Prostate gland (tissue), 2 donors: ENCODE measurements at places on chromosomes 2 and 18. TPM values are rescaled to one million over a fixed set of nuclear protein-coding genes. Genes with fewer than 3 reads are reported as not detected.
A peak's percentile ranks its signal among the peaks of the same experiment; 100 is the strongest.

Gene MAL
- 3.1 TPM for total RNA-seq

Gene LYPD6
- 5.1 TPM for total RNA-seq

DNA sequence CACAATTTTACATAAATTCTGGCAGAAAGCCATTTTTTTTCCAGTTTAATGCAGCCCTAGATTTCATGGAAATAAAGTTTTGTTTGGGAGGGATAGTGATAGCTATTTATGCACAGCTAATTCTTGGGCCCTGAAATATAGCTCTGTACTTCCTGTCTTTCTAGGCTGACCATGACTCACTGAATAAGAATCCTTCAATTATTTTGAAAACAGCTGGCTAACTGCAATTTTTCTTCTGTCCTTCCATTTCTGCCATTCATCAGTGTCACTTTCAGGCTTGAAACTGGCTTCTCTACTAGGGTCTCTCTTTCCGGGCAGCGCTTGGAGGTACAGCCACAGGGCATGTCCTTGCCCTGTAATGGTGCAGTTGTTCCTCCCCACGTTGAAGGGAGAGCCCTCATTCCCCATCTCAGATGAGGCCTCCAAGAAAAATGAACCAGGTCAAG, 97.1 kb upstream of the TMEM178A start:
- no peaks in the 10 kb centered on the region for H3K27me3 ChIP-seq
- no peak for DNase-seq
- H3K27ac ChIP-seq = peak overlapping the region; percentile 52
- no peaks in the 10 kb centered on the region for H3K36me3 ChIP-seq
- H3K4me1 ChIP-seq = peaks cover 10% of the 10 kb centered on the region
- H3K4me3 ChIP-seq = no peak overlapping the region

GRCh38 chr2:84041506-84041905, 417.6 kb downstream of the SUCLG1 start:
- H3K4me1 ChIP-seq = no peaks in the 10 kb centered on the region
- no peak overlapping the region for H3K27ac ChIP-seq
- no peaks in the 10 kb centered on the region for H3K36me3 ChIP-seq
- H3K4me3 ChIP-seq = no peak overlapping the region
- H3K27me3 ChIP-seq = no peaks in the 10 kb centered on the region

GRCh38 chr2:45575881-45576280, 35.2 kb downstream of the SRBD1 start:
- H3K27me3 ChIP-seq = no peaks in the 10 kb centered on the region
- no peaks in the 10 kb centered on the region for H3K36me3 ChIP-seq
- no peak overlapping the region for H3K27ac ChIP-seq
- no peak overlapping the region for H3K4me3 ChIP-seq

DNA sequence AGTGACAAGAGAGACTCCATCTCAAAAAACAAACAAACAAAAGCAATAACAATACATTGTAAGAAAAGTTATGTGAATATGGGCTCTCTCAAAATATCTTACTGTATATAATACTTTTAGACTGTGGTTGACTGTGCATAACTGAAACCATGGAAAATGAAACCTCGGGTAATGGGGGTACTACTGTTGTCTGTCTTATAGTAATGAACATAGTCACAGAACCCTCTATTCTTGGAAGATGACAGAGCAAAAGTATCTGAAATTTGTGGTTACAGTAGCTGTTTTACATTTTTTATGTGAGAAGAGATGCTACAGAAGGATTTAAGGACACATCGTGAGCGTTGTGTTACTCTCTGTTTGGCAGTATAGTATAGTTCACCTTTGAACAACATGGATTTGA, 60.5 kb downstream of the MAP4K4 start:
- H3K4me1 ChIP-seq = peaks cover 5% of the 10 kb centered on the region
- DNase-seq = no peak
- H3K27me3 ChIP-seq = no peaks in the 10 kb centered on the region
- H3K36me3 ChIP-seq = no peaks in the 10 kb centered on the region
- H3K27ac ChIP-seq = no peak overlapping the region

DNA sequence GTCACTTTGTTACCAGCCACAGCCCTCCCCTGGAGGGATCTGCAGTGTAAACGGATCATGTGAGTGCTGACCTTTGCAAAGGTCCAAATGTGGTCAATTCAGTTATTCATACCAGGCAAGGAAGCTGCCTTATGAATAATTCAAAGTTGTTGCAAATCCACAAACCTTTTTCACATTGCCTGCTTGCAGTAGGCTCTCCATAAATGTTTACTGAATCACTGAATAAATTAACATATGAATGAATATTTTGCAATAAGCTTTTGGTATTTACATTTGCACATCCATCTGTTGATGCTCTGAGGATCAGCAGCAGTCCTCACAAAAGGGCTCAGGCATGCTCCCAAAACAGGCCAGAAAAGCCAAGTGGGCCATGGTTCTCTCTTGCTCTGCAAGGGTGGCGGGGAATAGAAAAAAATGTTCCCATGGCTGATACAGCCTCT, 156.8 kb downstream of the VAPA start:
- H3K27me3 ChIP-seq = no peaks in the 10 kb centered on the region

DNA sequence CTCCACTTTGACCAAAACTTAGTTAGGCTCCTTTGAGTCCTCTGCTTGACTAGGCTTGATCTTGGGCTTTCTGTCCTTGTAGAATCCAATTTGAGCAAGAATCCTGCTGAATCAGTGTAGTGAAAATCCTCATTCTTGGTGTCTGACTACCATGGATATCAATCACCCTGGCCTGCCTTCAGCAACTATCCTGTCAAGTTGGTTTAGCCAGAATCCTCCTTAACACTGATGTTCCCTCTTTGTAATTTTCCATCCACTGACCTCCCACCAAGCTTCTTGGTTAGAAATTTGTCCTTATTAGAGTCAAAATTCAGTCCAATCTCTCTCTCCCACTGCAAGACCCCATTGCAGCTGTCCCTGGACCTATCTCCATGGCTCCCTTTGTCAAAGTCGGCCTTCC, 494 bp upstream of the RBM45 start:
- DNase-seq = no peak
- no peaks in the 10 kb centered on the region for H3K4me1 ChIP-seq
- H3K27me3 ChIP-seq = no peaks in the 10 kb centered on the region
- peak overlapping the region; percentile 64 for H3K27ac ChIP-seq

DNA sequence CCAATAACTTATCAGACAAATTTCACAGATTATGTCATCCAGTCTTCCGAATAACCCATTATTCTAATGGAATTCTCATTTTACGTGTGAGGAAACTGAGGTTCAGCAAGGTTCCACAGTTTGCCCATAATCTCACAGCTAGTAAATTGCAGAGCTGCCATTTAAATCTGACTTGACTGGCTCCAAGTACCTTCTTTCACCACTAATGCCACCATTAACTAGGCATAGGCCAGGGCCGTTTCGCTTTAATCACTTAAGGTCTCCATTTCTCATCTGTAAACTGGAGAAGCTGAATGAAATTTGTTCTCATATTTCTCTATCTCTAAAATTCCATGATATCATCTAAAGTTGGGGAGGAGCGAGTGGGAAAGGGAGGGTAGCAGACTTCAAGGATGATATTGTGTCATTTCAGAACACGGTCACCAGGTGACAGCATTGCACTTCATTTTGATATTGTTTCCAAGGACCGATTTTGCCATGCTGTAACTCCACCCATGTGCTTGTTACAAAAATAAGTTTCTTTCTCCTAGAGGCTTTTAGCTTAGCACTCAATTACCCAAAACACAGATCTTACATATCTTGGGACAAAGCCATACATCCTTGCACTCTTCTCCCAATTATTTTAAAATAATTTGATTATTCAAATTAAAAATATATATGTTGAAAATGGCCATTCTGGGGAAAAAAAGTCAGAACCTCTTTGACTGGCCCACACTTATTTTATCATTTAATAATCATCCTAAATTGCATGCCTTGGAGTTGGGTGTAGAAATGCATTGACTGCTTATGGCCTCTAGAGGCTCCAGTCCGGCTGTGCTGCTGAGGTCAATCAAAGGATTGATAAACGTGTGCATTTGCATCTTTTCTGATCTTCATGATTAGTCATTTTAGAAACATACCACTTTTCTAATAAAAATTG, 123.8 kb downstream of the AKAIN1 start:
- H3K4me1 ChIP-seq = no peaks in the 10 kb centered on the region
- H3K36me3 ChIP-seq = no peaks in the 10 kb centered on the region
- H3K4me3 ChIP-seq = no peak overlapping the region
- H3K27ac ChIP-seq = no peak overlapping the region
- no peak for DNase-seq
- no peaks in the 10 kb centered on the region for H3K27me3 ChIP-seq

- peak overlapping the region; percentile 1 for H3K27ac ChIP-seq
- DNase-seq = no peak
- H3K27me3 ChIP-seq = no peaks in the 10 kb centered on the region
- H3K4me1 ChIP-seq = no peaks in the 10 kb centered on the region
- H3K36me3 ChIP-seq = no peaks in the 10 kb centered on the region
These were observed 27.9 kb downstream of the NEMP2 start for GRCh38 chr2:190506666-190507065.

DNA sequence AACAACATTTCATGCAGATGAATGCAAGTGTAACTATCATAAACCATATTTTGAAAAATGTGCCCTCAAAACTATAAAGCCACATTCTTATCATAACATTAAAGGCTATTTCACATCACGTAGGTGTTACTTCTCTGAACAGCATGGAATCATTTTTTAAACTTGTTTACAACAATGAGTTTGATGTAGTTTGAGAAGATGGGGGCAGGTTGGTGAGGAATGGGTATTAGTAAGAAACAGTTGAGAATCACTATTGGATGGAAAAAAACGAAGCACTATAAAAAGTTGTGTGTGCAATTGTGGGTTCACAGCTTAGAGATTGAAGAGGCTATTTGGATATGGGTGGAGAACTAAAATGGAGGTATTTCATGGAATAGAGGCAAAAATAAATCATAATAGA, 569.1 kb downstream of the ARHGAP15 start:
- H3K4me1 ChIP-seq = no peaks in the 10 kb centered on the region
- no peak overlapping the region for H3K27ac ChIP-seq
- no peak for DNase-seq
- H3K4me3 ChIP-seq = no peak overlapping the region
